ENCODE measurements at places on chromosomes 6 and 20.

DNA sequence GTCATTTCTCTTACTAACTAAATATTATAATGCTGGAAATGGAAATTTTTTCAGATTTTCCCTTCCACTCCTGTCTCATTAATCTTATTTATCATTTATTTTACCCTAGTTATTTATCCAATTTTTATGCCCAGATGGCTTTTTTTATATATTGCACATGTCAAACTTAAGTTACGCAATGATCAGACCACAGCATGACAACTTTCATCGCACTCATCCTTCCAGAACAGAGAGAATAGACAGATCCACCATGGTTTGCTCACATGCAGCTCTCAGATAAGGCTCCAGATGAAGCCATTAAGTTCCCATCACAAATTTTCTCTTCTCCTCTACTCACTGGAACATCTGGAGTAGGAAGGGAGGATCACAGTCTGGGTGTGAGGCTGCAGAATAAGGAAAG lies 48.7 kb downstream of the MAP7 start:
- ATAC-seq, result no peak

DNA sequence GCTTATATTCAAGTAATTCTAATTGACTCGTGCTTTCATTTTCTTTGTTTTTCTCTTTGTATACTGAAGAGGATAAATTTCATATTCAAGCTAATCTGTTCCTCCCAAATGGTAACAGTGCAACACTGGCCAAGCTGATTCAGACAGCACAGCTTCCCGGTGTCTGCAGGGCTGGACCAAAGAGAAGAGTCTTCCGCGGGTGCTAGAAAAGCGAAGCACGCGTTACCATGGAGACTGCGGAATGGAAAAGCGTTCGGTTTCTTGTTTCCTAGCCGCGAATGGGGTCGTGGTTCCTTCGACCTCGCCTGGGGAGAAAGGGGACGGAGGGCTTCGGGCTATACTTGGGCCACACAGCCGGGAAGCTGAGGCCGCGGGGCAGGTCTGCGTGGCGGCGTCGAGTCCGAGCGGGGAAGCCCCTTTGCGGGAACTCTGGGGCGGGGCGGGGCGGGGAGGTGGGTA lies 6.2 kb upstream of the ZNF311 start:
- no peak for ATAC-seq

DNA sequence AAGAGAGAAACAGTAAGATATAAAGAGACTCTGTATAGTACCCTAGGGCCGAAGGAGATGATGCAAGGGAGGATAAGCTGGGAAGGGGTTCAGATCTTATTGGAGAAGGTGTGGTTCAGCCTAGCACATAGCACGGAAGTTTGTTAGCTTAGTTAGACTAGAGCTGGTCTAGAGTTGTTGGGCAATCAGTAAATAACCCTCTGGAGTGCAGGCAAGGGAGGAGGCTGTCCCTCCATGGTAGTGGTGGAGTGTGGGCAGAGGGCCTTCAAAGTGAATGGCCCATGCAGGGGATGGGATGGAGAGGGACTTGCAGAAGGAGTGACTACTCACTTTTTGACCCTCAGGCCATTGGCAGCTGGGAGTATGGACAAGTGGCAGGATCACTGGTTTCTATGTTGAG lies 20.0 kb downstream of the TULP4 start:
- no peak for ATAC-seq

DNA sequence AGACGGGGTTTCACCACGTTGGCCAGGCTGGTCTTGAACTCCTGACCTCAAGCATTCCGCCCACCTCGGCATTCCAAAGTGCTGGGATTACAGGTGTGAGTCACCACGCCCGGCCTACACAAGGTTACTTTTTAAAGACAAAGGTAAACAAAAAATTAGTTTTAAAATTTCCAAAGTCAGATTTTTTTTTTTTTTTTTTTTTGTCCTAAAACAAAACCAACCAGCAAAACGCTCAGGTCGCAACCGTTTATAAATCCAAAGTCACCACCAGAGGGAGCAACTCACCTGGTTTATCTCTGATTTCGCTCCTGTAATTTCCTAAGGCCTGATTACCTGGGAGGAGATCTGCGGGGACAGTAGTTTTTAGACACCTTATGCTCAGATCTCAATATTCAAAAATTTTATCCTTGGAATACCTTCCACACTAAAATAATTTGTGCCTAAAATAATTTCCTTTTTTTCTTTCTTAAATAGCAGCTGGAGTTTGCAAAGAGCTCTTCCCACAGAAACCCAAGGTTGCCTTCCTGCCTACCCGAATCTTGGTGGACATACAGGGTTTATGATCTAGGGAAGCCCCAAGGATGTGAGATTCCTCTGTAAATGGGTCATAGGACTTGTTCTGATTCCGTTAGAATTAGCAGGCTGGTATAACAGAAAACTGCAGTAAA lies 19.8 kb upstream of the TREM1 start:
- peak; percentile 33 for ATAC-seq

- no peak for ATAC-seq
Observed at GRCh38 chr6:7332090-7332745, 19.2 kb upstream of the SSR1 start.

- no peak for ATAC-seq
Observed at GRCh38 chr20:18979132-18979531, 165.5 kb downstream of the SCP2D1 start.

DNA sequence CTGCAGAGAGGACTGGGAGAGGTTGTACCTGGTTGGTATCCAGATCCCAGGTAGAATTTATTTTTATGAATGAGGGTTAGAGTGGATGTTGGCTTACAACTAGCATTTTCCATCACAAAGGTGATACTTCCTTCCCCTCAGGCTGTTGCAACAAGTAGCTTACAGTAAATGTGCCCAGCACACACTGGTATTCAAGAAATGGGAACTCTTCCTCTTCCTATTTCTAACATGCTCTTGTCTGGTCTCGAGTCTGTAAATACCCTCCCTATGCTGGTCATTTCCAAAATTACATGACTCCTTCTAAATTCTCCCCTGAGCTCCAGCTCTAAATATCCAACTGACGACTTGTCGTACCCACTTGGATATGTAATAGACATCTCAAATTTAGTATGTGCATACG lies 90.1 kb upstream of the FOXC1 start:
- no peak for ATAC-seq

DNA sequence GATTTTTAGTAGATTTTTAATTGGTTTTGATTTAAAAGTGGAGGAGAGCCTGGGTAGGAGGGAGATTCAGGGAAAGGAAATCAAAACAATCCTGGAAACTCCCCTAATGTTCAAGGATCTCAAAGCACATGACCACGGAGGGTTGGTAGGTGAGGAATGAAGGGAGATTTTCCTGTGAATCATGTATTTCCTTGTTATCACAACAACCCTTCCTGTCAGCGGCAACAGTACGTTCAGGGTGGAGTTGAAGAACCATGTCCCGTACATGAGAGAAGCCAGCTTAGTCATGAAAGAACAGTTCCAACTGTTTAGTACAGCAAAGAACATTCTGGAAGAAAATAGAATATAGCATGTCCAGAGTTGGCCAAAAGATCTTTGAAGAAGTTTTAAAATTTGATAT lies 79.4 kb upstream of the SCAF8 start:
- no peak for ATAC-seq

DNA sequence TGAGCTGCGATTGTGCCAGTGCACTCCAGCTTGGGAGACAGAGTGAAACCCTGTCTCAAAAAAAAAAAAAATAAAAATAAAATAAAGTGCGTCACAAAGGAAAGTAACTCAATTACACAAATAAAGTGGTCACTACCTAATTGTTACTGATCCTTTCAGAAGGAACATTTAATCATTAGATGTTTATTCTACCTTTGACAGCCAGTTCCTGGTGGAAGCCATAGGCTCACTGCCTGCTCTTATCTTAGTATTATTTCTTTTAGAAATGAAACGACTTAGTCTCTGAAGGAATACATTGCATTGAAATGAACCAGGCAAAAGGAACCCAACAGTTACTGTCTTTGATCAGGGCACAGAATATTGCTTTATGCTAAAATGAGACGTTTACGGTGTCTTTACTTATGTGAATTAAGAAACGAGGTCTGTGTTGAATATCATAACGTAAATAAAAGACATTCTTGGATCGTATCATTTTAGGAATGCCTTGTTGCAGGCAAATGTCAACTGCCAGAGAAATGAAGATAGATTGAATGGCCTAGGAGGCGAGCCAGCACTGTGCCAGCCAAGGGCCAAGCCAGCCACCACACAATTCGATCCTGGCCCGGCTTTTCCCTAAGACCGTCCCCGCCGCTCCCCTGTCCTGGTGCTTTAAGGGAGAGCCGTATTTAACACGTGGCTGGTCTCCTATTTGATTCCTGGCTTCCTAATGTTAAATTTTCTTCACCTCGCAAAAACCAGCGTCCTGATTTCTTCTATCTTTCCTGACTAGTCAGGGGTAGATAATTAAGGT lies 136.7 kb upstream of the GMDS start:
- no peak for ATAC-seq

- no peak for ATAC-seq
Observed at GRCh38 chr6:51474022-51474975, 613.1 kb downstream of the PKHD1 start.

- no peak for ATAC-seq
Observed at GRCh38 chr6:16802071-16802470, 40.8 kb upstream of the ATXN1 start.

- no peak for ATAC-seq
Observed at GRCh38 chr6:87905101-87905641, 142.5 kb upstream of the SPACA1 start.

DNA sequence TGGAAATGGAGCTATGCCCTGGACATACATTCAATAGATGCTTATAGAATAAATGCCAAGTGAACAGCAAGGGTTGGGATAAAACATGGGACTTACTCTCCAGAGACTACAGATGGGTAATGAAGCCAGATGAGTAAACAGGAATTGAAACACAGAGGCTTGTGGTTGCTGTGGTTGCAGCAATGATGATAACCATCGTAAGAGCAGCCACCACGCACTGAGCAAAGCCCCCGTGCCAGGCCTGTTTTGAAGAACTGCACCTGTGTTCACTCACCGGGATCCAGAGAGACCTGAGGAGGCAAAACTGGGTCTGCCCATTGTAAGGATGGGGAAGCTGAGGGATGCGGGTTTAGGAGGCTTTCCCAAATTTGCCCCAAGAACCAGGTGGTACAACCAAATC lies 431.1 kb upstream of the CDH4 start:
- ATAC-seq, result no peak

GRCh38 chr6:36633370-36633769 lies 39.2 kb downstream of the SRSF3 start:
- no peak for ATAC-seq

DNA sequence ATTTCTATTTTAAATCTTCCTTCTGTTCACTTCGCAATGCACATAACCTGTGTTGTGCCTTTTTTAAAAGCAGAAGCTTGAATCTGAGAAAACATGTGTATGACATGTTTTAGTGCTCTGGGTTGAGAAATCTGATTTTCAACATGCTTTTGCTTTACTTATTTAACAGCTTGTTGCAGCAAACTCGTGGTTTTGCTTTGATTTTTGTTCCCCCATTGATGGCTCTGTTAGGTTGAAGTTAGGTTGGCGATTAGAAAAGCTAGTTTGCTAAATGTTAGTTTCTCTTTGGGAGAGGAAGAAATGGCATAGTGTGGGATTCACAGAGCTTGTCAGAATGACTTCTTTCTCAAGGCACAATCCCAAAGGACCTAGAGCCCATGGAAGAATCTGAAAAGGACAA lies 170.8 kb downstream of the TMEM242 start:
- ATAC-seq, result no peak

DNA sequence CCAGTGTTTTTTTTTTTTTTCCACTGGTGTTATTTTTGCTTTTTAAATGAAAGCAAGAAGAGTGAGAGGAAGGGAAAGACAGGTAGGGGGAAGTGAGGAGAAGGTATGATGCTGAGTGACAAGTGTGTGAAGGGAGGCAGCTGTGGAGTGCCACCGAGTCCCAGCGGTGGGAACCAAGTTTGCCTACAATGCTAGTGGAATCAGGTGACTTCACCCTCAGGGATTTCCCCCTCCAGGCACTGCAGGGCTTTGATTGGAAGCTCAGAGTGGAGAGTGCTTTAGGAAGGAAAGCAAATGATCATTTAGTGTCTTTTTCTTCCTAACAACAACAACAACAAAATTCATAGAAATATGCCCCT lies 120.5 kb upstream of the ENPP5 start:
- ATAC-seq, result no peak

DNA sequence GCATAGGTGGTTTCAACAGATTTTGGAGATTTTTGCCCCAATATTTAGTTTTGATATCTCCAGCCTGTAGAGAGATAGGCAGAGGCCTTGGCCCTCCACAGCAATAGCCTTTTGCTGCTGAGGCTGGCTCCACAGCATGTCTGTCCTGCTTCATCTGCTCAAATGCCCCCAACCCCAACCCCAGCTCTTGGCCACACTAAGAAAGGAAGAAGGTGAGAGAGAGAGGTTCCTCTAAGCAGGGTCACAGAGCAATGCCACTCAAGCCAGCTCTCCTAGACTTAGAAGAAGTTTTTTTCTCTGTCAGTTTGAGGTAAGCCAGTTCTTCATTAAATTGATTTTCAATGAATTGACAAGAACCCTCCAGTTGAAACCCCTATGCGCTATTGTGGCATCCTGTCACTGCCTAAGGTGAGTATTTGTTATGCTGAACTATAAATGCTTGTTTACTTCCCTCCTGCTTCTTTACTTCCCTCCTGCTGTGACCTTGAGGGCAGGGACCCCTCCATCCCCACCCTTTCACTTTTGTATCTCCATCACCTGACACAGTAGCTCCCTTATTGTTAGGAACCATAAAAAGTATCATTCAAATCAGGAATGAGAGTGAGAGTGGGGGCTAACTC lies 366.2 kb upstream of the CNR1 start:
- ATAC-seq, result no peak

DNA sequence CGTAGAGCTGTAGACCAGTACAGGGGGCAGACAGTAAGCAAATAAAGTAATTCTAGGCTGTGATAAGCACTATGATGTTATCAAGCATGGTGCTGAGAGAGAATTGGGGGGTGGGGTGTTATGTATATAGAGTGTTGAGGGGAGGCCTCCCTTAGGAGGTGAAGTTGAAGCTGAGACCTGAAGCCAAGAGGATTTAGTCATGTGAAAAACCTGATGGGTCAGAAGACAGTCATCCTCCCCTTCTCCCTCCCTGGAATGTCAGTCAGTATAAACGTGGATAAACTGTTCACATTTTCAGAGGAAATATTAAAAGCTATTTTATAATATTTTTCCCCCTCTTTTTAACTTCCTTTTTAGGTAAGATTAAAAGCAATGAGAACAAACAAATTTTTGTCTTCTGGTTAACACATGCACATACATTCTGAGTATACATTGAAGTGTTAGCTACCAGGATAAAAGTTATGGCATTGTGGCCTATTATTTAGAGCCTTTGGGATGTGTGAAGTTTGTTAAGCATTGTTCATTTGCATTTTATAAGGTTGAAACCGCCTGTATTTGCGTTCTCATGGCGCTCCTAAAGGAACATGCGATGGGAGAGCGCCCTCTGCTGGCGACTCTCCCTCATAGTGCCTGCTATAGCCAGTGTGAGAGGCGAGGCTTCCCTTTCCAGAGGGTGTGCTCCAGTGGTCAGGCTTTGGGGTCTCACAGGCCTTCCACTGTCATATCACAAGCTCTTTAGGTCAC lies 35.4 kb upstream of the MAPK13 start:
- peak; percentile 90 for ATAC-seq

GRCh38 chr20:31836853-31837608 lies 8.4 kb downstream of the FOXS1 start:
- no peak for ATAC-seq

GRCh38 chr6:116877743-116878142 lies 701 bp downstream of the RFX6 start:
- ATAC-seq, result no peak

Data from activated CD4-positive, CD25-positive, alpha-beta regulatory T cell treated with anti-CD3 and anti-CD28 coated beads, Interleukin-2, amount 50 U/mL, for 24 hours (primary cell).